ENCODE measurements at places on chromosomes 16 and 17.

DNA sequence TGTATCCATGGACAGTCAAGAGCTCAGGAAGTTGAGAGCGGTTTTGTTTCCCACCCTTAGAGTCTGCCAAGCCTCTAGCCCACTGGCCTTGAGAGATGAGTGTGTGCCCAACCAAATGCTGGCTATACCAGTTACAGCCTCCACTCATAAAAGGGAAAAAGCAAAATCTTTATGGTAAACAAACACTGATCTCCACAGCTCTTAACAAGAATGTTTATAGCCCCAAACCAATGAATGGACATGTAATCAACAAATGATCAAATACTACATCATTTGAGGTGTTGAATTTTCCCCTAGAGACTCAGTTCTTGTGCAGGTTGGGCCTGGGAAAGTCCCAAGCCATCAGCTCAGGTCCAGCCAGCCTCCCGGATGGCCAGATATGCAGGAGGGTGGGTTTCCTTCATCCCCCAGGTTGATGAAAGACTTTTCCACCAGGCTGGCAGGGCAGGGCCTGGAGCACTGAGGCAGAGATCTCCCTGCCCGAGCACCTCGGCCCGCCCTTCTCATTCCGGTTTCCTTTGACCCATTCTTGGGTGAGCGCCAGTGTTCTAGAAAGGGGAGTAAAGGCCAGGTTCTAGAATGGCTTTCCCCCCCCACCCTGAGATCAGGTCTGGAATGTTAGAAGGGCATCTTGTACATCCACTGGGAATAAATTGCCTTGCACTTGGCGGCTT, 3.9 kb upstream of the EFTUD2 start:
- no peak for DNase-seq

DNA sequence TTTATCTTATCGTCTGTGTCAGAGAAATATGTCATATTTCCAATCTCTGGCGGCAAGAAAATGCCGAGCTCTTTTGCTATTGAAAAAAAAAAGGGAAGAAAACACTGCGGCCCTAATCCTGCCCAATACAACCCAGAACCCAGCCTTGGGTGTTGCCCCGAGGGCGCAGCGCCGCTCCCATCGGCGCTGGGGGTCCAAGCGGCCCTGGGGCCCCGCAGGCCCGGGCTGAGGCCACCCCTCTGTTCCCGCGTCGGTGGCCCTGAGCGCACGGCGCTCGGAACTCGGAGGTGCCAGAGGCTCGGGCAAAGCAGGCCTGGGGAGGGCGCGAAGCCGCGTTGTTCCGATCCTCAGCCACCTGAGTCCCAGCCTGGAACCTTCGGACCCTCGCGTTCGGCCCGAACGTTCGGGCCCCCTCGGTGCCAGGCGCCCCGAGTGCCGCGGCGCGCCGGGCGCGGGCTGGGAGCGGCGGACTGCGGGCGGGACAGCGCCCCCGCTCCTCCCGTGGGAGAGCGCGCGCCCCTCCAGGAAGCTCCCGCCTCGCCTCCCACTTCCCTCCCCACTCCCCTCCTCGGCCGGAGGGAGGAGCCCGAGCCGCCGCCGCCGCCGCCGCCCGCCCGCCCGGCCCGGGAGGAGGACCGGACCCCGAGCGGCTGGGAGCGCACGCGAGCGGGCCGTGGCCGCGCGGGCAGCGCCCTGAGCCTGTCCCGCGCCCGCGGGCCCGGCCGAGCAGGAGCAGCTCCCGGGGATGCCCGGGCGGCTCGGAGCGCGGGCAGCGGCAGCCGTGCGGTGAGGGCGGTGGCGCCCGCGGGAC, at the start of gene CPNE2:
CPNE2 (plus strand) TSS at position 609 of the 811 bp plus-strand sequence. CDS start 18,160 bp downstream, outside the sequence.
- peak; percentile 31 for DNase-seq

DNA sequence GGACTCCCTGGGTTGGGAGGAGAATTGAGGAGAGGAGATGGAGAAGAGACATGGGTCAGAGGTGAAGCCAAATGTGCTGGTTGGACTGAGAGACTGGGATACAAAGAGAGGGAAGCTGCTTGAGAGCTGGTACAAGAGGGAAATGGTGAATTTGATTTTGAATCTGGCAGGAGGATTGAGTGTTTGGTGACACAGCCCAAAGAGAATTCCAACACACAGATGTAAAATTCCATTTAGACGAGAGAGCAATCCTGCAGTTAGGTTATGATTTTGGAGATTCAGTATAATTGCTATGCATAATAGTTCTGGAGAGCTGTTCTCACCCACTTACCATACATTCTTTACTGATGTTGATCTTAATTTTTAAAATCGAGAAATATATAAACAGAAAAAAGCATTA, 57.7 kb downstream of the HSD17B2 start:
- no peak for DNase-seq

GRCh38 chr17:58667934-58668597, 23.8 kb downstream of the TEX14 start:
- DNase-seq, result no peak

- no peak for DNase-seq
Measured at GRCh38 chr17:59026176-59026939, 80.3 kb downstream of the TRIM37 start.

DNA sequence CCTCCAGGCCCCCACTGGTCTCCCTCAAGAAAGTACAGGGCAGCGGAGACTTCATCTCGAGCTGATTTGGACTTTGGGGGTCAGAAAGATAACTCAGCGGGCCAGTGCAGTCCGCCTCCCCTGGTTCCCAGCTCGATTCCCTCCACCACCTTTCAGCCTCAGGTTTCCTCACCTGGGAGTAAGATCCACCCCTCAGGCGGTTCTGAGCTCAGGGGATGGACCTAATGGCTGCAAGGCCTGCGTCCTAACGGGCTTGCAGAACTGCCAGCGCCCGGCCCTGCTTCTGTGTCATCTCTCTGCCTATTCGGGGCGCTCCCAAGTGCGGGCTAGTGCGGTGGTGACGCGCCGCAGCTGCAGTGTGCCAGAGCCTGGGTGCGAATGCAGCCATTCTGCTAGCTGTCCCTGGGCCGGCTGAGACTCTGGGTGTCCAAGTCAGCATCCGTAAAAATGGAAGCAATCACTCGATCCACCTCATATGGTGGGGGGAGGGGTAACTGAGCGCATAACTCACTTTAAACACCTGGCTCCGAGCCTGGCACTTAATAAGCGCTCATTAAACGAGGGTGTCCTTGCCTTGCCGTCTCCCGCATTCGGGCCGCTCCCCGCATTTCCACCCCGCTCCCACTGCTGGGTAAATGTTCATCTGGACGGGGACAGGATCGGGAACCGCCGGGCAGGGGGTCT, 129.6 kb upstream of the LHX1 start:
- DNase-seq, result no peak

DNA sequence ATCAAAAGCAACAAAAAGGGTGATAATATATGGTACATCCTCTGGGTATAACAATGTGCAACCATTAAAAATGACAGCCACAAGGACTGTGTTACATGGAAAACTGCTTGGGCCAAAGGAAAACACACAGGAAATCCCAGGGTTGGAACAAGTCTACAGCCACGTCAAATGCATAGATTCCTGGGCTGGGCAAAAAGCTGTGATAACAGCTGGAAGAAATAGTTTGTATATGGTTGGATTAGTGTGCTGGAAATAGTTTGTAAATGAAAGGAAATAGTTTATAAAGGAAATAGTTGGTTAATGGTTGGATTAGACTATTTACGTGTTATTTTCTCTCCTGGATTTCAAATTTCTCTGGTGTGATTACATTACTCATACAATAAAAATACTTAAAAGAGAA, 2.6 kb downstream of the HSD17B2 start:
- DNase-seq, result no peak

DNA sequence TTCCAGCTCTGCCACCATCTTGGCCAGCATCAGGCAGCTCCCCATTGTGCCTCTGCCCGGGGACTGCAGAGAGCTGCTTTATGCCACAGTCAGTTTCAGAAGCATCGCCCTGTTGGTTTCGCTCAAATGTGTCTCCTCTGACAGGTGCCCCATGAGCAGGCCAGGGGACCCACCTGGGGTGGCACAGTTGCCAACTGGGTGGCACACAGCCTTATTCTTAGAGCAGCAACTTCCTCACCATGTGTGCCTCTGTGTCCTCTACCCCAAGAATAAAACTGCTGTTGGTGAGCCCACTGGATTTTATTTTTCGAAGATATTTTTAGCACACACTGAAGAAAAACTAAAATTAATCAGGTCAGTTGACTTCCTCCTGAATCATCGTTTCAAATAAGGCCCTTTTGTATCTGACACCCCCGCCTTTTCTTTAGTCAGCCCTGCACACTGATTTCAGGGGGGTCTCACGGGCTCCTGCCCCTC, 44.9 kb upstream of the CACNG5 start:
- no peak for DNase-seq

DNA sequence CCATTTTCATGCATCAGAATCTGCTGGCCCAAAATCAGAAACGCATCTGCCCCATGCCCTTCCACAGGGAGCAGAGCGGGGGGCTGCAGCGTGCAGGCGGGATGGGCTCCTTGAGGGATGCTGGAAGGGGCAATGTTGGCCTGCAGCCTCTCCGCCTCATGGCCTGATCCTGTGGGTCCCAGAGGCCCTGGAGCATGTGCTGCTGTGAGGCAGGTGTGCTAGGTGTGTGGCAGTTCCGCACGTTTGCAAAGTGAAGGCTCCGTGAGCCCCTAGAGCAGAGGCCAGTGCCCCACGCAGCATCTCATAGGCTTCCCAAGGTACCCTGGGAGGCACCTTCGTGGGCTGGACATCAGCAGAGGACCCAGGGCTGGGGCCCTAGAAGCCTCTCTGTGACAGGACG, 36.4 kb upstream of the CDH15 start:
- no peak for DNase-seq

GRCh38 chr16:88561485-88562359, 8.5 kb upstream of the ZC3H18 start:
- DNase-seq, result peak; percentile 75

DNA sequence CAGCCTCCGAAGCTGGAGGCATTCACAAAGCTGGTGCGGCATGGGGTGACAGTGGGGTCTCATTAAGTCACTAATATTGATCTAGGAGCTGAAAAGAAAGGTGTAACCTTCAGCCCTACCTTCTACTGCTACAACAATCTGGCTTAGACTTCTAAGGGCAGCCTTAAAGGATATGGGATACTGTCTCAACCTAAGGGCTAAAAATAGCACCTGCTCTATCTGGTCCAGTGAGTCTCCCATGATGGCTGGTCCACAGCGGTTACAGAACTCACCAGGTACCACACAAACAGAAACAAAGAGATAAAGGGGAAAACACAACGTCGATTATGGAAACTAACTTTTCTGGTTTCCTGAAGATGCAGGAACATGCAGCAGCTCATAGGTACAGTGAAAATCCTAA, 115.8 kb downstream of the SMG6 start:
- no peak for DNase-seq

- DNase-seq, result no peak
Measured at GRCh38 chr16:63749276-63749675, 1372.6 kb downstream of the CDH11 start.

DNA sequence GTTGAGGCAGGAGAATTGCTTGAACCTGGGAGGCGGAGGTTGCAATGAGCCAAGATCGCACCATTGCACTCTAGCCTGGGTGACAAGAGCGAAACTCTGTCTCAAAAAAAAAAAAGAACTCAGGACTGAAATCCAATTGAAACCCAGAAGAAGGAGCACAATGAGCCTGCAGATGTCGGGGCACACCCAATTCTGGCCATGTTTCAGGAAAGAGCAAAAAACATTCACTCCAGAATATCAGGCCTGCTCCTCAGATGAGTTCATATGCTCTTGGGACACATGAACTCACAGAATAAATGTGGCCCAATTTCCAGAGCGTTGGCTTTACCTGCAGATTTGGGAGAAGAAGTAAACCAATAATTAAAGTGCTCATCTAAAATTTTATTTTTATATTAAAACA, 3.0 kb upstream of the CMTM2 start:
- DNase-seq, result no peak

- no peak for DNase-seq
Measured at GRCh38 chr17:17970699-17971430, 1.3 kb downstream of the TOM1L2 start.

- no peak for DNase-seq
Measured at GRCh38 chr17:46832945-46833839, 14.7 kb upstream of the WNT3 start.

GRCh38 chr16:85273293-85273692, 161.0 kb upstream of the CIBAR2 start:
- no peak for DNase-seq

DNA sequence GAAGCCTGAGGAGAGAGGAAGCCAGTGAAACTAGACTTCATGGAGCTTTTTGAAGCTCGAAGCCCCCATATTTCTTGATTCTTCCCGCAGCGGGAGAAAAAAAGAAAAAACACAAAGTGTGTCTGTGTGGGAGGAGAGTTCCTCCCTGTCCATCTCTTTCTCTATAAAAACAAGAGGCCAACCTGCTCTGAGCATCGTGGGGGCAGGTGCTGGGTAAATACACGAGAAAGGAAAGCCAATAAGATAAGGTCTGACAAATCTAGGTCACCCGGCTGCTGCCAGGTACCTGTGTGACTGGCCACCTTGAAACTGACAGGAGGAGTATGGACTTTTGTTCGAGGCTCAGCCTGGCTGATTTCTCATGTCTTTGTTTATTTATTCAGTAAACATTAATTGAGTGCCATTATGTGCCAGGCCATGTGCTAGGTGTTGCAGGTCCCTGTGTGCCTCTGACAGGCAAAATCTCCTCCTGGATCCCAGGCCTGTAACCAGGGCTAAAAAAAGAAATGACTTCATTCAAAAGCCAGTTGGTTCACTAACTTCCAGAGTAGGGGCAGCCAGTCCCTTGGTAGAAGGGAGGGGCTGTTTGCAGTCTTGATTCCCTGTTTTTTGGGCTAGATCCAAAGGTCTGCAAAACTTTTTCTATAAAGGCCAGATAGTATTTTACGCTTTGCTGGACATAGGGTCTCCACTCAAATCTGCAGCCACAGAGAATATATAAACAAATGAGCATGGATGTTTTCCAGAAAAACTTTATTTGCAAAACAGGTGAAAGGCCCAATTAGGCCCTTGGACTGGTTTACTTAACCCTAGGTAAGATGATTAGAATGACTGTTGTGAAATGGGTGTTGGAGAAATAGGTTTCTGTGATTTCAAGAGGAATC, 35.6 kb downstream of the YPEL2 start:
- DNase-seq, result no peak

GRCh38 chr17:13355054-13355453, 246.7 kb downstream of the HS3ST3A1 start:
- no peak for DNase-seq

GRCh38 chr16:51747329-51747728, 596.3 kb upstream of the SALL1 start:
- DNase-seq, result no peak

DNA sequence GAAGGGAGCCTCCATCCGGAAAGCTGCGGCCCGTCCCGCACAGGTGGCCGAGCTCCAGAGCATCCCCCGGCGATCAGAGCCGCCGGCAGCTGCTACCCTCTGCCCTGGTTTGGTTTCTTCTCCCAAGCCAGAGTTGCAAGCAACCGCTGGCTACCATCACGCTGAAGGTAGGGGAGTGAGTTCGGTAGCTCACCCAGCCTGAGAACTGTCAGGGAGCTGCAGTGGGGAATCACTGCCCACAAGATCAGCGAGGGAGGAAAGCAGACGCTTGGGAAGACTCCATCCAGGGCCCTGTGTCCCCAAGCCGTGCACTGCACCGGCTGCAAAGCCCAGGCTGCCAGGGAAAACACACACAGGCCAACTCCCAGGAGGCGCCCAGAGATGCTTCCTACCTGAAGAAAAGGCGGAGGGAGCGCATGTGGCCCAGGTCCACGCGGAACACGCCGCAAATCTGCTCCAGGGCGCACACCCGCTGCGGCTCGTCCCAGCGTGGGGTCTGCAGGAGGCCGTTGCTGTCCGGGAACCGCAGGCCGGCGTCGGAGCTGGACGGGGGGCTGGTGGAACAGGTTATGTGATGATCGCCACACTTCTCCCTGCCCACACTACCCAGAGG, 83.3 kb downstream of the TBC1D16 start:
- DNase-seq, result no peak
